ENCODE measurements at places on chromosomes 6 and 20.

GRCh38 chr20:31838646-31839292 lies 6.6 kb downstream of the FOXS1 start:
- DNase-seq, result no peak

- no peak for DNase-seq
These were observed 429 bp downstream of the AMD1 start for GRCh38 chr6:110874880-110875547.

DNA sequence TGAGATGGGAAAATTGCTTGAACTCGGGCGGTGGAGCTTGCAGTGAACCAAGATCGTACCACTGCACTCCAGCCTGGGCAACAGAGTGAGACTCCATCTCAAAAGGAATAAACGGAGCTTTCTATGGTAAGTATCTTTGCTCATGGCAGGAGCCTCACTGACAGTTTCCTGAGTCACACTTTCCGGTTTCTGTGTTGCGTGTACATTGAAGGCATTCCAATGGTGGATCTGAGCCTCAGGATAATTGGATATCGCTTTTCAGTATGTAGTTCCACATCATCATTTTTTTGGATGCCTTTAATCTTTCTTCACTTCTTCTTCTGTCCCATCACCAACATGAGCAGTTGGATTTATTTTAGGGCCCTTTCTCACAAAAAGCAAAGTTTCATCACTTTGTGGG lies 28.6 kb upstream of the GTSF1L start:
- DNase-seq, result no peak

DNA sequence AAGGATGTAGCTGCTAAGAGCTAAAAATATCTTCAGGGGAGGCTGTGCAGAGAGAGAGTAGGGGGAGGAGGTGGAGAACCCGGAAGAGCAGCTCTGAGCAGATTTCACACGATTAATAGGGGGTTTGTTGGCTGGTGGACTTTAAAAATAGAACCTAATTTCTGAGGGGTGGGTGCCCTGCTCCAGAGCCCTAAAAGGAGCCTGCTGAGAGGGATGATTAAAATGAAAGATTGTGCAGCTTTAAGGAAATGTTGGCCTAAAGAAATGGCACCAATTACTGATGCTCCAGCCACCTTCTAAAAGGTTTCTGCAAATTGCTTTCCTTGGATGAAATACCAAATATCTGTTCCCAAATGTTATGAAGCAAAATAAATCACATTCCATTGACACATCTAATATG lies 202.8 kb upstream of the BTBD3 start:
- DNase-seq, result no peak

DNA sequence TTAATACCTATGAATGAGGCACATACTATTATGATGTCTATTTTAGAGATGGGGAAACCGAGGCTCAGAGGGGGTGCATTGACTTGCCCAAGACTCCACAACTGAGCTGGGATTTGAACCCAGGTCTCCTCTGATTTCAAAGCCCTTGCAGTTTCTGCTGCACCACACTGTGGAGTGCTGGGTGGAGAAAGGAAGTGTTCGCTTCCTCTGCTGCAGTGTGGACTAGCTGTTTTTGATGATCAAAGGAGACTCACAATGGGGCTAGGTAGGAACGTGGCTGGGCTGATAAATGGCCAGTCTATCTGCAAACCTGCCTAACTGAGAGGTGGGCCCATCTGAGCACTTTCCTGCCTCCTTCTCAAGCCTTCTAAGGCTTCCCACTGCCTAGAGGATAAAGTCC lies 87.2 kb downstream of the CD40 start:
- DNase-seq, result no peak

All from inflammatory macrophage treated with lipopolysaccharide for 1 hour (primary cell).